ENCODE measurements at places on chromosomes 1 and 21. TPM values are rescaled to one million over a fixed set of nuclear protein-coding genes. Genes with fewer than 3 reads are reported as not detected.

The ALPL gene
- 10.2 TPM for total RNA-seq

The S100A8 gene
- 26.6 TPM for total RNA-seq

The ILF2 gene
- total RNA-seq = 61.6 TPM

The FAM110D gene
- total RNA-seq = 3.1 TPM

The CRYBG2 gene
- not detected for total RNA-seq

Data from left ventricle myocardium inferior (tissue), 1 donor.